Left cardiac atrium (tissue), 4 donors: ENCODE measurements at places on chromosomes 6 and 20.

DNA sequence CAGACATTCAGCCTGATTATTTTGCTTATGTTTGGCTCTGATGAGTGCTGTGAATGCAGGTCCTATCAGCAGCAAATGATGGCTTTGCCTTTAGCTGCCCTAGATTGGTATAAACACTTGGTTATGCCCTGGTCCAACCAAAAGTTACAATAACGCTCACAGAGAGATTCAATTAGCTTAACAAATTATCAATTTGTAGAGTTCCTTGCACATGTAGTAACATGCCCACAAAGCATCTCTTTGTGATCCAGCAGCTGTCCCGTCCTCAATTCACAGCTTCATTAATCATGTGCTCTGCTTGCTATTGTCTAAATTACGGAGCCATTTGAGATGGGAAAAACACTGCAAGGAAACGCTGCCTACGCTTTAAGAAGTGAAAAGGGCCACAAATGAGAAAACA, 457.9 kb downstream of the HDGFL1 start:
- no peak for DNase-seq

DNA sequence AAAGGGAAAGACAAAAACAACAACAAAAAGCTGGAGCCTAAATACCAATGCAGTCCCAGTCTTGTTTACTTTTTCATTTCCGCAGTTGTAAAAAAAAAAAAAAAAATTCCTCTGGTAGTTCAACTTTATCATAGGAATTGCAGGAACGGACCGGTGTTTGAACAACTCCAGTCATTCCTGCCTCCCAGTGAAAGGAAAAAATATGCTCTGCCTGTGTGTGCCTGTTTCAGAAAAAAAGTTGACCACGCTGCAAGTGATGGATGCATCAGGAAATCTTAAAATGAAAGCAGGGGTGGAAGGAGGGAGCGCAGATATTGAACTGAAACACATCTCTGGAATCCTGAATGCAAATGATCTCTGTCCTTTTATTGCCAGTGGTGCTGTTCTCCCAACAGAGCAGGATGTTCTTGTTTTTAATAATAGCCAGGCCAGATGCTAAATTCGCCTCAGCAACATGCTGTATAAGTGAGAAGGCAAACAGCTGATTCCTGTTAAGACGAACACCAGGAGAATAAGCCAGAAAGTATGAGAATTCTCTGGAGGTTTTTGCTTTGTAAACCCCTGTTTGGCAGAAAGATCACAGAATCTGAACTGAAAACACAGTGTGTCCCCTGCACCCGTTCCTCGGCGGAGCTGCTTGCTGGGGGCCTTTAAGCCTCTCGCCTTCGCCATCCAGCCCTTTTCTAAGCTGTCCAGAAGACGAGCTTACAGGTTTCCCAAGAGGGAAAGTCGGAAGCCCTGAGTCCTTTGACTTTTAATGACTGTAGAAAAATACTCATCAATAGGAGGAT, 178.4 kb upstream of the SUPT3H start:
- no peak for DNase-seq

GRCh38 chr20:34710568-34710839, 6.4 kb downstream of the TP53INP2 start:
- no peak for DNase-seq

DNA sequence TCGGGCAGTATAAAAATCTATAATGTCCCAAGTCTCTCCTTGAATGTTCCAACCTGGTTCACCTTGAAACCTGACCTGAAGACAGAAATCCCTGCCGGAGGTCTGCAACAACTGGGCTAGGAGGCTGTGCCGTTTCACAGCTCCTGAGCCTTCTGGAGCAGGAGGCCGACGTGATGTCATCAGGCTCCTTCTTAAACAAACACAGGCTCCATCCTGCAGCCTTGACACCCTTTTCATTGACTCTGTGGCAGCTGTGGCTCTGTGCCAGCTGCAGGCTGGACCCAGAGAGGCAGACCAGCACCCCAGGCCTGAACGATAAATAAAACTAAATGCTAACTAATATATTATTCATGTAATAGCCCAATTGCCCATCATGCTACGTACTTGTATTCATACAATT, 483.9 kb downstream of the CD83 start:
- DNase-seq, result no peak

DNA sequence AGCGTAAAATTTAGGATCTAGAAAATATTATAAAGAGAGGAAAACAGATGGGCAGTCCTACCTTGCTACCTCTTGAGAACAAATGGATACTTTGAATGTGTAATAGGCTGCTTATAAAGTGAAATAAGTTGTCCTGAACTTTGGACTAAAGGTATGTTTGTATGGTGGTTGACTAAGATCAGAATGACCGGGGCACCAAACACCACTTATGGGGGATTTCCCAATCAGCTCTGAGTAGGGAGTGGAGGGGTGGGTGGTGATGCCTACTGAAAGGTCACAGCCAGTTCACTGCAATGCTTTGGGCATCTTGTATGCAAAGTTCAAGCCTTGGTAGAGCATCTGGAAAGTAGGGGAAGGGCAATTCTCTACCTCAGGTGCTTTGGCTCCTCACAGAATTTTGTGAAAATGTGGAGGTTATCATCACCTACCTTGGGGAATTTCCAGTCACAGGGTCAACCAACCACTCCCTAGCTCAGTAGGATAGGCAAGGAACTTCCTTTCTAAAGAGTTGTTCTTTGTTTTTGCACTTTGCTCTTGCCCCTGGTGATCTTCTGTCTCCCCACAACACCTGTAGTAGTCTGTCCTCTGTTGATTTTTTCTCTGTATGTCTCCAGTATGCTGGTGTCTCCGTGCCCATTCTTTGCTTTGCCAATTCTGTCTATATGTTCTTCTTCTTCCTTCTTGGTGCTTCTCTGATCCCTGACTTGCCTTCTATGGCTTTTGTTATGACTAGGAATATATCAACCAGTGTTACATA, at the start of gene TRIM31:
TSS of gene TRIM31 (minus strand) at position 88 of the 757 bp plus-strand sequence. CDS start 285 bp downstream, outside the sequence.
- DNase-seq, result no peak
